ENCODE measurements at places on chromosomes 3 and 15. TPM values are rescaled to one million over a fixed set of nuclear protein-coding genes. Genes with fewer than 3 reads are reported as not detected.

Gene MME
- 6.4 TPM for total RNA-seq

Gene LYZL4
- not detected for total RNA-seq

- no peak overlapping the region for H3K27ac ChIP-seq
- H3K36me3 ChIP-seq, result no peaks in the 10 kb centered on the region
- no peaks in the 10 kb centered on the region for H3K4me1 ChIP-seq
- H3K27me3 ChIP-seq, result no peaks in the 10 kb centered on the region
- DNase-seq, result no peak
- no peak overlapping the region for H3K4me3 ChIP-seq
Measured at GRCh38 chr3:70951316-70951715, 632.2 kb downstream of the FOXP1 start.

Gene SCG5
- 11.8 TPM for total RNA-seq

- DNase-seq, result no peak
- no peaks in the 10 kb centered on the region for H3K36me3 ChIP-seq
- H3K27me3 ChIP-seq, result no peaks in the 10 kb centered on the region
- H3K4me3 ChIP-seq, result no peak overlapping the region
- no peaks in the 10 kb centered on the region for H3K4me1 ChIP-seq
Measured at GRCh38 chr3:143332026-143332425, 212.5 kb downstream of the CHST2 start.

GRCh38 chr3:185929192-185930151, 8.3 kb downstream of the TRA2B start:
- H3K27me3 ChIP-seq, result no peaks in the 10 kb centered on the region
- peaks cover 13% of the 10 kb centered on the region for H3K36me3 ChIP-seq
- no peak for DNase-seq
- no peak overlapping the region for H3K4me3 ChIP-seq
